ENCODE measurements at places on chromosomes 1 and 21. TPM values are rescaled to one million over a fixed set of nuclear protein-coding genes. Genes with fewer than 3 reads are reported as not detected.

PCSK9 gene
- 1.0 TPM for total RNA-seq

NFIA gene
- total RNA-seq = 5.4 TPM

UBE2U gene
- not detected for total RNA-seq

TTLL10 gene
- total RNA-seq = not detected

OXCT2 gene
- 6.4 TPM for total RNA-seq

CLK2 gene
- 21.3 TPM for total RNA-seq

RGL1 gene
- 16.2 TPM for total RNA-seq

FHAD1 gene
- 0.66 TPM for total RNA-seq

EPHX1 gene
- total RNA-seq = 44.3 TPM

SYCP1 gene
- not detected for total RNA-seq

CDA gene
- not detected for total RNA-seq

BTBD8 gene
- total RNA-seq = 10.8 TPM

NBPF14 gene
- total RNA-seq = 53.2 TPM

CYP4Z1 gene
- total RNA-seq = not detected

TSACC gene
- 0.50 TPM for total RNA-seq

Data from fibroblast of lung (primary cell).